ENCODE measurements at places on chromosomes 11 and 22. TPM values are rescaled to one million over a fixed set of nuclear protein-coding genes. Genes with fewer than 3 reads are reported as not detected.
A peak's percentile ranks its signal among the peaks of the same experiment; 100 is the strongest.

DNA sequence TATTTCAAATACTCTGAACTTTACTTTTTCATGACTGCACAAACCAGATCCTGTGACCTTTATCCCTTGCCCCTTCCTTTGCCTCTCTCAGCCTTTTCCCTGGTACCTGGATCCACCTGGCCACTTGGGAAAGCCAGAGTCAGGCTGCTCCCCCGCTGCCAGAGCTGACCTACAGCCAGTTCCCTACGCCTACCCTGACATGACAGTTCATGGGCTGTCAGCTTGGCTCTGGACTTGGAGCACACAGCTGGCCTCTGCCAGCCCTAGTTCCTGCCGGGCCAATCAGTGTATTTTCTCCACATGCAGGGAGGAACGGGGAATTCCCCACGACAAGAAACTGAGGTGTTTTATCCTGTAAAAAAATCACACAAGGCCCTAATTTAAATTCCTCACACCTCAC lies 382.6 kb downstream of the INSC start:
- H3K27ac ChIP-seq, result no peak overlapping the region
- no peaks in the 10 kb centered on the region for H3K27me3 ChIP-seq
- H3K4me3 ChIP-seq, result no peak overlapping the region
- no peaks in the 10 kb centered on the region for H3K4me1 ChIP-seq
- DNase-seq, result no peak
- H3K36me3 ChIP-seq, result no peaks in the 10 kb centered on the region

The GRM5 gene
- polyA plus RNA-seq, result not detected

The RIMBP3B gene
- polyA plus RNA-seq, result 0.34 TPM

- H3K4me1 ChIP-seq, result peaks cover 5% of the 10 kb centered on the region
- H3K4me3 ChIP-seq, result no peak overlapping the region
- H3K27ac ChIP-seq, result no peak overlapping the region
- no peaks in the 10 kb centered on the region for H3K27me3 ChIP-seq
- no peak for DNase-seq
These were observed 26.0 kb downstream of the LIMK2 start for GRCh38 chr22:31238057-31238456.

DNA sequence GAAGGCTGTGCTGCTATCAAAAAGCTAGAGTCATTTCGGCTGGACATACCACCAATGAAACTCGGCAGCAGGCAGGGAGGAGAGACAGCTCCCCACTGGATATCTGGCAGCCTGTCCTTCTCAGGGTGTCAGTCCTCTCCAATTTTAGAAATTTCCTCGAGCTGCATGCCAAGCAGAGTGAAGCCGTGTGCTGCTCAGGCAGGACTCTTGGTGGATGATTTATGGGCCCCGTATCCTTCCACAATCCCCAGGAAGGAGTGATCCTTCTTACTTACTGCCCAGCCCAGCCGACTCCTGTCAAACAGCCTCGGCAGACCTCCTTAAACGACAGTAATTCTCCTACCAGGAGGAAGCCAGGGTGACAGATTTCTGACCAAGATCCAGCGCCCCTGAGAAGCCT lies 410.4 kb downstream of the TENM4 start:
- no peak for DNase-seq
- no peak overlapping the region for H3K4me3 ChIP-seq
- H3K27ac ChIP-seq, result no peak overlapping the region
- no peaks in the 10 kb centered on the region for H3K36me3 ChIP-seq

- peak overlapping the region; percentile 82 for H3K4me3 ChIP-seq
- DNase-seq, result no peak
- H3K36me3 ChIP-seq, result peaks cover under 1% of the 10 kb centered on the region
- no peaks in the 10 kb centered on the region for H3K27me3 ChIP-seq
These were observed 514 bp upstream of the HDAC10 start for GRCh38 chr22:50251477-50252081.

GRCh38 chr11:62556875-62557631 lies 10.4 kb upstream of the AHNAK start:
- H3K4me1 ChIP-seq, result peaks cover 29% of the 10 kb centered on the region
- no peak overlapping the region for H3K4me3 ChIP-seq
- H3K36me3 ChIP-seq, result peaks cover 15% of the 10 kb centered on the region
- DNase-seq, result no peak

The PLA2G3 gene
- not detected for polyA plus RNA-seq

DNA sequence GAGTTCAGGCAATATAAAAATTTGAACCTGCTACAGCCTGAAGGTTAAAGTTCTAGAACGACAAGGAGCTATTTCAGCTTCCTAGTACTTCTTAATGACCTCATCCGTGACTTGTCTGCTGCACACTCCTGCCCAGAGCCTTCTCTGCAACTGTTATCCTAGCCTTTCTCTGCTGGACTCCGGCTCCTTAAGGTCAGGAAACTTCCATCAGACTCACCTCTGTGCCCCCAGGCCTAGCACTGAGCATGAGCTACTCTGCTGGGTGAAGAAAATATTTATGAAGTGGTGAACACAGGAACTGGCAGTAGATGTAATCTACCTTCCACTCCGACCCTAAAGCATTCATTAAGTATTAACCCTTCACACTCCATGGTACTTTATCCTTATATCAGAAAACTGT lies 18.4 kb downstream of the CSNK2A3 start:
- H3K4me1 ChIP-seq, result no peaks in the 10 kb centered on the region
- peaks cover 13% of the 10 kb centered on the region for H3K27me3 ChIP-seq
- no peak for DNase-seq
- no peak overlapping the region for H3K27ac ChIP-seq

DNA sequence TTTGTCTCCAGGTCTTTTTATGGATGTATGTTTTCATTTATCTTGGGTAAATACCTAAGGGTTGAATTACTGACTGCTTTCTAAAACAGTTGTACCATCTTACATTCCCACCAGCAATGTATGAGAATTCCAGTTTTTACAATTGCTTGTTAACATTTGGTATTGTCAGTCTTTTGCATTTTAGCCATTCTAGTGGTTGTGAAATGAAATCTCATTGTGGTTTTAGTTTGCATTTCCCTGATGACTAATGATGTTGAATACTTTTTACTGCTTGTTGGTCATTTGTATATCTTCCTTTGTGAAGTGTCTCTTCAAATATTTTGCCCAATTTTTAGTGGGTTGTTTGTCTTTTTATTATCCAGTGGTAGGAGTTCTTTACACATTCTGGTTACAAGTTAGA lies 92.8 kb downstream of the ARFGAP2 start:
- no peaks in the 10 kb centered on the region for H3K27me3 ChIP-seq
- no peak overlapping the region for H3K4me3 ChIP-seq
- H3K27ac ChIP-seq, result no peak overlapping the region

GRCh38 chr11:128455766-128456165 lies 131.6 kb downstream of the ETS1 start:
- H3K4me1 ChIP-seq, result peaks cover 24% of the 10 kb centered on the region
- peak overlapping the region; percentile 5 for H3K27ac ChIP-seq
- no peak overlapping the region for H3K4me3 ChIP-seq

- H3K27ac ChIP-seq, result no peak overlapping the region
- no peak overlapping the region for H3K4me3 ChIP-seq
- peaks cover 25% of the 10 kb centered on the region for H3K27me3 ChIP-seq
- DNase-seq, result no peak
These were observed 21.2 kb upstream of the MAP6 start for GRCh38 chr11:75689863-75690609.

Measured in cardiac muscle cell (in vitro differentiated cells and primary cell).